AG08395 (cell line): ENCODE measurements at places on chromosomes 16 and 17.

- DNase-seq, result no peak
These were observed 22.6 kb downstream of the NACA2 start for GRCh38 chr17:61568219-61569072.

DNA sequence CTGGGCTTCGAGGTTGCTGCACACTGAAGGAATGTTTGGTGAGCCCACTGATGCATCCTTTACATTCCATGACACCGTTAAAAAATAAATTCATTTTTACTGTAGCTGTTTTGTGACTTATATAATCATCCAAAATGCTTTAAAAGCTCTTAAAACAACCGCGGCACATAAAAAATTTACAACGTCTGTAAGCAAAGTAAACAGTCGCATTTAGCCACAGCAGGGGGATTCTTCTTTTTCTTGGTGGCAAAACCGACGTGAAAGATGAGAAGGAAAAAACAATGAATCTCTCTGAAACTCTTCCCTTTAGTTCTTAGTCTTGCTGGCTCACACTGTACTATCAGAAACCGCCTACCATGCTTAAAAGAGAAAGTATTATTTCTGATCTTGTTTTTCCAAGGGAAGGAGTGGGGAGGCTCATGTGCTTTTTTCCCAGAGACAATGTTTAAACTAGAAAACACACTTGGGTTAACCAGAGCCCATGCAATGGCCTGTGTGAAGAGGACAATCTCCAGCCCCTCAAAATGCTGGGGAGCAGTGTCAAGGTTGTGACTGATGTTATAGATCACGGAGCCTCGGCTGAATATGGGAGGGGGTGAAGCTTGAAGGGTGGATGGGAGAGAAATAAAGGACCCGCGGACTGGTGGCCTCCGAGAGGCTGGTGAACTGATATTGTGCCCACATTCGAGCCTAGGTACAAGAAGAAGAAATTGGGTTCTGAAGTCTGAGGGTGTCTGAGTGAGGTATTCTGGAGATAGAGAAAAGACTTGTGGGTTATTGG, 91.1 kb downstream of the IRF8 start:
- no peak for DNase-seq

- DNase-seq, result no peak
These were observed 114.5 kb downstream of the OR1D5 start for GRCh38 chr17:2948721-2949468.

GRCh38 chr17:17146786-17147406, 59.2 kb downstream of the PLD6 start:
- no peak for DNase-seq

DNA sequence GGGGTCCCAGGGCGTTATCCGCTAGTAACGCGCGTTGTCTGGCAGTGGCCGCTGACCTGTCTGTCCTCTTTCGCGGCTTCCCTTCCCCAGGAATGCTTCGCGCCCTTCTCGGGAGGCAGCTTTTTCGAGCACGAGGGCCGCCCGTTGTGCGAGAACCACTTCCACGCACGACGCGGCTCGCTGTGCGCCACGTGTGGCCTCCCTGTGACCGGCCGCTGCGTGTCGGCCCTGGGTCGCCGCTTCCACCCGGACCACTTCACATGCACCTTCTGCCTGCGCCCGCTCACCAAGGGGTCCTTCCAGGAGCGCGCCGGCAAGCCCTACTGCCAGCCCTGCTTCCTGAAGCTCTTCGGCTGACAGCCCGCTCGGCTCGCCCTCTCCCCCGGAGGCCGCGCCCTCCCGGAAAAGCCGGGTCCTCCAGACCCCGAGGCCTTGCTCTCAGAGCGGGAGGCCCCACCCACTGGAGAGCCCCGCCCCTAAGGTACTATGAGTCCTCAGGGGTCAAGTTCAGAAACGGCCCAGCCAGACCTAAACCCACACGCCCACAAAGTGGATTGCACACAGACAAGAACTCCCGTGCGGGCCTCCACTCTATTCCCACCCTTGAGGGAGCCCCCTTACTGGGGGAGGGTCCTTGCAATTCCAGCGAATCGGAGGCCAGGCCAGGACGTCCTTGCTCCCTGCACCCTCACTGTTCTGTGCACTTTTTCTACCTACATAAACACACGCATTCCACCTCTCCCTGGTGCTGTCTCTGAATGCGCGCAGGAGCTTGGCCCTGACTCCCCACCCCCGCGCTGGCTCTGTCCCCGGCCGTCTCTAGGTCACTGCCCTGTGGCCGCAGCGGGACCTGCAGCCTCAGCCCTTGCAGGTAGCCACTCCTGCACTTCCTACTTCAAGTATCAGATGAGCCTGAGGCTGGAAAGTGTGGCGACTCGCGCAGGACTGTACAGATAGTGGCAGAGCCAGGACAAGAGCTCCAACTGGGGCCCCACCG, 5.4 kb upstream of the SLC5A2 start:
- no peak for DNase-seq

DNA sequence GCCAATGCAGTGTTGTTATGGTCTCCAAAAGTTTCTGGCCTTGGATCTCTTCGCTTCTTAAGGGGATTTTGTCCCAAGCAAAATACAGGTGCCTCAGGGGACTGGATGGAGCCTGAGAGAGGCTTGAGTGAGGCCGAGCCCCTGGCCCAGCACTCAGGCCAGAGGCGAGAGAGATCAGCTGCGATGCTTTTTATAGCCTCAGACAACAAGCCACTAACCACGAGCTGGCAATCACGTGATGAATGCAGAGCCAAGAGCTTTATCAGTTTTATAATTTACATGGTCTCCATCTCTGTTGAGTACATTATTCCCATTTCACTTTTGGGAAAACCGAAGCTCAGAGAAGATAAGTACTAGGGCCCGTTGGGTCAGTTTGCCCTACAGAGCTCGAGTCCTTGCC, 360.0 kb upstream of the CDH5 start:
- DNase-seq, result no peak
